ENCODE measurements at places on chromosomes 1 and 21.

- no peak for DNase-seq
These were observed 45.3 kb upstream of the PARP1 start for GRCh38 chr1:226453015-226453704.

DNA sequence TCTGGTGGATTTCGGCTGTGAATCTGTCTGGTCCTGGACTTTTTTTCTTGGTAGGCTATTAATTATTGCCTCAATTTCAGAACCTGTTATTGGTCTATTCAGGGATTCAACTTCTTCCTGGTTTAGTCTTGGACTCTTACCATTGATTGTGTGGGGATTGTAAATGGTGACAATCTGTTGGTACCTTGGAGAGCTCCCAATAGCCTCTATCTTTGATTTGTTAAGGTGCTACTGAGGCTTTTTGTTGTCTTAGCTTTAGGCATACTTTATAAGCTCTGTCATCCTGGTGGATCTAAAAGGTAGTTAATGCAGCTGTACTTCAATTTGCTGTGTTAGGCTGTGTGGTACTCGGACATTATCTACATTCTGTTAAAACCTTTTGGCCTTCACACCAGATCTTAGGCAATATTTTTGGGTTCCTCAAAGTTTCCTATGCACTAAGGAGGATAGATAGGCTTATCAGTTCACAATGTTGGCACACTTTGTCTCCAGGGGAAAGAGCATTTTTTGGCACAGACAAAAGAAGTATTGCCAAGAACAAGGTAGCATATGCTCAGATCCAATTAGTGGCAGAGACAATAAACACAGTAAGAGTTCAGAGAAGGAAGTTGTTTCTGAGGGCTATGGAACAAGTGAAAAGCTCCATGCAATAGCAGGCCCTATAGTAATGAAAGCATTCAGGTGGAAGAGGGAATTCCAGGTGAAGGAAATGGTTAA lies 230.4 kb downstream of the PDE4B start:
- no peak for DNase-seq

DNA sequence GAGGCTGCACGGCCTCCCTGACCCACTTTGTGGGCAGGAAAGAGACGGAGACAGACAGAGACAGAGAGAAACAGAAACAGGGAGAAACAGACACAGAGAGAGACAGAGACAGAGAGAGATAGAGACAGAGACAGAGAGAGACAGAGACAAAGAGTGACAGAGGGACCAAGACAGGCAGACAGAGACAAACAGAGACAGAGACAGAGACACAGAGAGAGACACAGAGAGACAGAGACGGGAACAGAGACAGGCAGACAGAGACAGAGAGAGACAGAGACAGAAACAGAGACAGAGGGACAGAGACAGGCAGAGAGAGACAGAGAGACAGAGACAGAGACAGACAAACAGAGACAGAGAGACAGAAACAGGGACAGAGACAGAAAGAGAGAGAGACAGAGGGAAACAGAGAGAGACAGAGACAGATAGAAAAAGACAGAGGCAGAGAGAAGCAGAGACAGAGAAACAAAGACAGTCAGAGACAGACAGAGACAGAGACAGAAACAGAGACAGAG lies 3.1 kb downstream of the COL6A1 start:
- DNase-seq, result no peak

GRCh38 chr1:245599371-245600174 lies 444.8 kb downstream of the KIF26B start:
- no peak for DNase-seq

DNA sequence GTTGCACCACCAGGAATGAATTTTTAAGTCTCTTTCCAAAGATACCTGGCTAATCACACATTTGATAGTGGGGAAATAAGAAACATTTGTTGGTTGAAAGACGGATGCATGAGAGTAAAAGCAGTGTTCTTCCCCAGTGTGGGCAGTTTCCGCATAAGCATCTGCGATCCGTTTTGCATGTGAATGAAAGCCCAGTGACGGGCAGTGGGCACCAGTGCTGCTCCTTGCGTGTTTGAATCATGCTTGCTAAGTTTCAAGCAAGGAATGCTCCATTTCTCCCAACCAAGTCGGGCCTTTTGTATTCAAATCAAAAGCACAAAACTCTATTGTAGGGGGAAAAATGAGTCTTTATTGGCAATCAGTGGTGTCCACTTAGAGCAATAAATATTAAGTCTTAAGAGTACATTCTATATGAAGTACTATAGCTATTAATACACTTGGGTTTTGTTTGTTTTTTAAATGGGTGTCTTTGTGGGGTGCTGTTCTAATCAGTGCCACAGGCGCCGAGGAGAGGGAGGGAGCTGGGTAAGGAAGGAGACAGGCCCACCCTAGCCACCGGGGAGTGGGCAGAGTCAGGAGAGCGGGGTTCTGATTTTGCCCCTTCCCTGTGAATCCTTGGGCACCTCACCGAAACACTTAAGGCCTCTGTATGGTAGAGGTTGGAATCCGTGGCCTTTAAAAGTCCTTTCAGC lies 750 bp upstream of the PTGFRN start:
- no peak for DNase-seq

Measured in activated T-cell treated with anti-CD3 and anti-CD28 coated beads for 24 hours (primary cell).